ENCODE measurements at places on chromosomes 13 and 19.

GRCh38 chr19:55656988-55657747, 2.3 kb downstream of the U2AF2 start:
- no peak for DNase-seq

DNA sequence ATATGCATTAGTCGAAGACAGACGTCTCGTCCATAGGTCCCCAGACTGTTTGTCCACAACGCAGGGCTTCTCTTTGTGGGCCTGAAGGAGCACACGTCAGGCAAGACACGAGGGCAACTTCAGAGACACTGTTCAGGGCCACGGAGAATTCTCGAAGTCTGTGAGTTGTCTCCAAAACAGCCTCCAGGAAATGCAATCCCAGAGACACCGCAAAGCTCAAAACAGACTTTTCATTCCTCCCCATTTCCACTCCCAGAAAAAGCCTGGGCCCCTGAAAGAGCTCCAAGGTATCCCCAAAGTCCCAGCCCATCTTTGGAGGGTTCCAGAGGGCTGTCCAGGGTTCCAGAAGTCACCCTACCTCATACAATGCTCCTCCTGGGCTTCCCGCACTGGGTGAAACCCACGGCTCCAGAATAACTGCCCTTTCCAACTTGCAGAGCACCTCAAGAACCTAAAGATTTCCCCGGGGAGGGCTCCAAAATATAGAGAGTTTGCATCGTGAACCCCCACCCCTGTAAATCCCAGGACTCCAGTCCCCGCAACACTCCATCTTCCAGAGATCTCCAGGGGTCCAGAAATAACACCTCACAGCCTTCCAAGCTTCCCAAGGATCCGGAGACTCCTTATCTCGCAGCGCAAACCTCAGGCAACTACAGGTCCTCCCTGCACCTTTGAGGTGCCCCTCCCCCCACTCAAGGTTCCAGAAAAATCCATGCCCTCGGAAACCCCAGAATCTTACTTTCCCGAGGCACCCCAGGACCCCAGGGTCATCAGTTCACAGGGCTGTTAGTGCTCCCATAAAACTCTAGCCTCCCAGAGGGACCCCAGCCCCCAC, 687 bp upstream of the FTL start:
- DNase-seq: no peak

- no peak for DNase-seq
Observed at GRCh38 chr13:79312340-79312855, 93.7 kb downstream of the RBM26 start.

DNA sequence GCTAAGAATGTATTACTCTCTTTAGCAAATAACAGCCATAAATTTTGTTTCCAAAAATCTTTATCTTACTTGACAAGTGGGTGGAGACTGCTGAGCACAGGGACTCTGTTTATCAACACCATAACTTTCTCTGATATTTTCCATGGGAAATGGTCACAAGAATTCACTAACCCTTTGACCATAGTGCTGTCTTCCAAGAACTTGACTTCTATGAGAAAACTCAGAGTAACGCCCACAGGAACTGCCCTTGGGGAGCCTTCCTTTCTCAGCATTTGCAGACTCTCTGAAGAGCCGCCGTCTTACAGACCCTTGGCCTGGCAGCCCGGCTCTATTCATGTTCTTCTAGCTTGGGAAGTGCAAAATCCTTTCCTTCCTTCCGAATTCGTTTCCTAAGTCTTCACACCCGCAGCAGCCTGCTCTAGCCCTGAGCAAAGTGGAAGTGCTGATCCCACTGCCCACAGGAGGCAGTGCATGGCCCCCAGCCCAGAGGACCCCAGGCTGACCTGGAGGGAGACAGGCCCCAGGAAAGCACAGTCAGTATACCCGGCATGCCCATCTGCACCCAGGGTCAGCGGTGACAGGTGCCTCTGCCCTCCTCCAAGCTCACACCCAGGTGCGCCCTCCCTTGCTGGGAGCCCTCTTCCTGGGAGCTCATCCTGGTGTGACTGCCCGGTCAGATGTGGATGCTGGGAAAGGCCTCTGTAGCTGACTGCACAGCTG, 10.2 kb downstream of the GAS6 start:
- no peak for DNase-seq

DNA sequence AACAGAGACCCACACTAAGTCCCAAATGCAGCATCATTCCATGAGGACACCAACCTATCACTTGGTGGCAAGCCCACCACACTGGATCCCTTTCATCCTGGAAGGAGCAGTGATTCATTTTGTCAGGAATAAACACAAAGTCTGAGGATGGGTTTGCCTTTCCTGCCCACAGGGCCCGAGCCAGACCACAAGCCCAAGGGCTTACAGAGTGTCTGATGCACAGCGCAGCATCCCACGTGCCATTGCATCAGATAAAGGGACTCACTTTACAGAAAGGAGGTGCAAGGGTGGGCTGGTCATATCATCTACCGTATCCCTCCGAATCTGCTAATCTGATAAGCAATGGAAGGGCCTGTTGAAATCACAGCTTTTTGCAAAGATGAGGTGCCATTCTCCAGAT, 12.2 kb upstream of the KCTD15 start:
- no peak for DNase-seq

DNA sequence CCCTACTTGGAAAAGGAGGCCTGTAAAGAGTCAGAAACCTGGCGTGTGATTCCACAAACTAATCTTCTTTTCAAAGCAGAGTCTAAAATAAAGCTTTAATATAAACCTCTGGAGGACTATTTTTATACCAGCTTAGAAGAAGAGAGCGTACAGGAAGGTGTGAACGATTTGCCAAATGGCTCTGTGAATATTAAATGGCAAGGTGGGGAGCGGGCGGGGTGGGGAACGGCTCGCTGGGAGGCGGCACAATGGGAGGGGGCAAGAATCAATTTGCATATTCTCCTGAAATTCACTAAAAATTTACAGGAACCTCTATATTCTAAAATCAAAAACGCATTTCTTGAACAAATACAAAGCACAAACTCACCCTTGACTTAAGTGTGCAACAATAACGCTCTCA, 982 bp downstream of the ZNF780B start:
- no peak for DNase-seq

GRCh38 chr13:73945382-73945781, 188.8 kb downstream of the KLF12 start:
- no peak for DNase-seq

DNA sequence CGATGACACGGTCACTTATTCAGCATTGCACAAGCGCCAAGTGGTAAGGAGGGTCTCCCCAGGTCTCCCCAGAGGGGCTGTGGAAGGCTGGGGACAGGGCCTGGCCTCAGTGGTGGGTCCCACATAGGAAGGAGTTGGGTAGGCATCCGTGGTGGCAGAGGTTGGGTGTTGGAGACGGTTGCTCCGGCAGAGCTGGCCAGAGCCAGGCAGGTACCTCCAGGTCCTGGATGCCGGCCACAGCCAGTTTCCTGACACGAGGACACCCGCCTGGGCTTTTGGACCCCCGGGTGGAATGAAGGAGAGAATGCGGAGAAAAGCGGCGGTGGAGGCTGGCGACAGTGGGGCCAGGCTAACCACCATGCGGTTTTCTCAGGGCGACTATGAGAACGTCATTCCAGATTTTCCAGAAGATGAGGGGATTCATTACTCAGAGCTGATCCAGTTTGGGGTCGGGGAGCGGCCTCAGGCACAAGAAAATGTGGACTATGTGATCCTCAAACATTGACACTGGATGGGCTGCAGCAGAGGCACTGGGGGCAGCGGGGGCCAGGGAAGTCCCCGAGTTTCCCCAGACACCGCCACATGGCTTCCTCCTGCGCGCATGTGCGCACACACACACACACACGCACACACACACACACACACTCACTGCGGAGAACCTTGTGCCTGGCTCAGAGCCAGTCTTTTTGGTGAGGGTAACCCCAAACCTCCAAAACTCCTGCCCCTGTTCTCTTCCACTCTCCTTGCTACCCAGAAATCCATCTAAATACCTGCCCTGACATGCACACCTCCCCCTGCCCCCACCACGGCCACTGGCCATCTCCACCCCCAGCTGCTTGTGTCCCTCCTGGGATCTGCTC, 1.3 kb upstream of the FFAR1 start:
- DNase-seq: no peak

Data from AG09309 (cell line).